ENCODE measurements at places on chromosomes 11 and 22.

GRCh38 chr11:64844330-64845128, at the start of gene CDC42BPG:
CDC42BPG (minus strand) TSS chr11:64844653; CDS start chr11:64844569, 84 bp downstream.
- DNase-seq: peak; percentile 79

DNA sequence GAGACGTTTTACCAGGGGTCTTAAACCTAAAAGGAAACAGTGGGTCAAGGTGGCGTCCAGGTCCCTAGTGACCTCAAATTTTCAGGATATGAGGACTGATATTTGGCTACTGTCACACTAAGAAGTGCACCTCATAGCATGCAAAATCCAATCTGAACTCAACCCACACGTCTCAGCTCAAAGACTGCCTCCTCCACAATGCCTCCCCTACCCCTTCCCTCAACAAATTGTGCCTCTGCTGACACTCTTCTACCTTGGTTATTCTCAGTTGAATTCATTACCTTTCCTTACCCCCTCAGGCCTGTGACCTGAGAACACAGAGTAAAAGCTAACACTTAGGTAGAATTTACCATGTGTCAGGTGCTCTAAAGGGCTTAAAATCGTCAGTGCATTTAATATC, 12.4 kb upstream of the LIPT2 start:
- DNase-seq: no peak

GRCh38 chr11:40202589-40203270, 1256.7 kb downstream of the LRRC4C start:
- no peak for DNase-seq

- no peak for DNase-seq
These were observed 4.3 kb upstream of the TBC1D22A start for GRCh38 chr22:46758121-46758520.

DNA sequence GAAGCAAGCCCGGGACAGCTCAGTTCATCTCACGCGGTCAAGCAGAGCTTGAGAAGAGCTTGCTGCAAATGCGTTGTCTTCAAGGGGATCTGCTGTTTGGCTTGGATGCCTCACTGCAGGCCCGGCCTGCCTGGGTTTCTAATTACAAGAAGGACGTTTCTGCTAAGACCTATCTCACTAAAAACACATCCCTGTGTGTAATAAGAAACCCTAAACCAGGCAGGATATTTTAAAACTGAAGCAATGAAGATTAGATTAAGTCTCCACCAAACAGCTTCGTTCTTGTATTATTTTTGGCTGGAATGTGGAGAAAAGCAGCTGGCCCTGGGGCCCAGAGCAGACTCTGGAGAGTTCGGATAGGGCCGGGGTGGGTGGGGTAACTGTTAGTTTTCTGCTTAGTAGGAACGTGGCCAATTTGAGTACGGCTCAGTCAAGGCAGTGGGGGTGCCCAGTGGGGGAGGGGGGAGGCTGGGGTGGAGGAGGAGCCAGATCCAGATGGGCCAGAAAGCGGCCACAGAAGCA, 6.0 kb downstream of the PKNOX2 start:
- DNase-seq: no peak

GRCh38 chr22:23062616-23063538, 7.4 kb upstream of the GNAZ start:
- no peak for DNase-seq

DNA sequence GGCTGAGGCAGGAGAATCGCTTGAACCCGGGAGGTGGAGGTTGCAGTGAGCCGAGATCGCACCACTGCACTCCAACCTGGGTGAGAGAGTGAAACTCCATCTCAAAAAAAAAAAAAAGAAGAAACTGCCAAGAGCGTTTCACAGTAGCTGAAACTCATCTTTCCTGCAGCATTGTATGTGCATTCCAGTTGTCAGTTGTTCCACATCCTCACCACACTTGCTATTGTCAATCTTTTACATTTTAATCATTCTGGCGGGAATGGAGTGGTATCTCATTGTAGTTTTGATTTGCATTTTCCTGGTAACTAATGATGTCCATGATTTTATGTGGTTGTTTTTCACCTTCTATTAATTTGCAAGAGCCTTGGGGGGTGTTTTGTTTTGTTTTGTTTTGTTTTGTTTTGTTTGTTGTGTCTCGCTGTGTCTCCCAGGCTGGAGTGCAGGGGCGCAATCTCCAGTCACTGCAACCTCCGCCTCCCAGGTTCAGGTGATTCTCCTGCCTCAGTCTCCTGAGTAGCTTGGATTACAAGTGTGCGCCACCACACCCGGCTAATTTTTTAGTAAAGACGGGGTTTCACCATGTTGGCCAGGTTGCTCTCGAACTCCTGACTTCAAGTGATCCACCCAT, 8.1 kb upstream of the GNB1L start:
- DNase-seq: no peak

- no peak for DNase-seq
These were observed 111.7 kb upstream of the AKIP1 start for GRCh38 chr11:8799273-8799672.

GRCh38 chr11:67615728-67616430, 9.1 kb downstream of the NDUFV1 start:
- no peak for DNase-seq

DNA sequence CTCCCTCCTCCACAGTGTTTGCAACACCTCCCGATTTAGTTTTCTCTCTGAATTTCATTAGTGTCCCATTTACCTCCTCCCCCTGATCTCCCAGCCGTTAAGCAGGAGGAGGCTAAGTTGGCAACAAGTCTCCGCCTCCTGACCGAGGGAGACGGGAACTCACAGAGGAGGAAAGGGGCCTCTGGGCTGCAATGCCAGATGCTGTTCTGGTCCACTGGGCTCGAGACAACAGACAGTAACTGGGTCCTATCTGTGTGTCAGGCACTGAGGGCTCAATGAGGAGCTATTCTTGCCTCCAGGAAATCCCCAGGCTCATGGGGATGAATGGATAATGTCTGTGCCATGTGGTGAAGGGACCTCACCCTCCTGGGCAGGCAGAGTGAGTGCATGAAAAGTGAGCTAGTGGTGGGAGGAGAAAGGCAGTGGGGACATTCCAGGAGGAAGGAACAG, 228.1 kb downstream of the TENM4 start:
- DNase-seq: no peak

DNA sequence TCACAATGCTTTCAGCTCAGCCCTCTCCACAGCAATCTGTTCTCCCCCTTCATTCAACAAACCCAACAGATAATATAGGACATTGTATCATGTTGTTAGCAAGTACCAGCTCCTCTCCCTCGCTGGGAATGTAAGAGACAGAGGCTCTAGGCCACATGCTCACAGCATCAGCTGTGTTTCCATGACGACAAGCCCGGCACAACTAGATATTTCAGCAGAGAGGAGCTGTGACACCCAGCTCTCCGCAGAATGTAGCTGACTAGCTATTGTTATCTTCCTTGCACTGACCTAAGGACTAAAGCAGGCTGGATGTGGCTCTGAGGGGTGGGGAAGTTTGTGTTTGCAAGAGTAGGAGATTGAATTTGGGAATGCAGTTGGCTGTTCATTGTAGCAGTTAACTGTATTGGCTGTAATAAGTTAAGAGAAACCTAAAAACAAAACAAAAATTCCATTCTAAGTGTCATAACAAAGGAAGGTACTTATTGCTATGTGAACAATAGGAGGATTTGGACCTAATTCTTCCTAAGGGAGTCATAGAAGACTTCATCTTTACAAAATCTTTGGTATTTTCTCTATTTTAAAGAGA, 28.0 kb upstream of the RRAS2 start:
- DNase-seq: no peak

DNA sequence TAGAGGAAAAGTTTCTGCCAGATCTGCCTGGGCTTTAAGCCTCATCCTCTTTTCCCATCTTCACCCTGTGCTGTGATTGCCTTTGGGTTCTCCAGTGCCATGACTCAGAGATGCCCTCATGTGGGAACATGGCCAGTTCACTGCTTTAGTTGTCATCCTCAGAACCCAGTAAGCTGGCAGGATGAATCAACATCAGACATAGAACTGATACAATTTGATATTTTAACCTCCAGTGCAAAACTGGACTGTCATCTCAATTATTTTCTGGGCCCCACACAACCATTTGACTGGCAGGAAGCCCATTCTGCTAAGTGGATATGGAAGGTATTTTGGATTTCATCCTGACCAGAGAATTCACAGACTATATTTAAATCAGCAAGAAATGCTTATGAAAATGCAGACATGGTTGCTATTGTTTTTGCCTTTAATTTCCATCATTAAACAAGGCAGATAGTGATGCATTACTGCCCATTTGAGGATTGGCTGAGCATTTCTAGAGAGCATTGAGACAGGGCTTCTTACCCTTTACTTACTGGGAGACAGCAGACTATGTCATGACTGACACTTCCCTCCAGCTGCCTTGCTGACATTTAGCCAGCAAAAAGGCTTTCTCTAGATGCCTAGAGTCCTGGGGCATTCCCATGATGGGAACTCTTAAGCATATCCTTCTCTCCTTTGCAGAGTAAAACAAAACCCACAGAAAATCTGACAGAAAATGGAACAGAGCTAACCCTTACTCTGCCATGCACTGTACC, 327.1 kb upstream of the MTNR1B start:
- no peak for DNase-seq

DNA sequence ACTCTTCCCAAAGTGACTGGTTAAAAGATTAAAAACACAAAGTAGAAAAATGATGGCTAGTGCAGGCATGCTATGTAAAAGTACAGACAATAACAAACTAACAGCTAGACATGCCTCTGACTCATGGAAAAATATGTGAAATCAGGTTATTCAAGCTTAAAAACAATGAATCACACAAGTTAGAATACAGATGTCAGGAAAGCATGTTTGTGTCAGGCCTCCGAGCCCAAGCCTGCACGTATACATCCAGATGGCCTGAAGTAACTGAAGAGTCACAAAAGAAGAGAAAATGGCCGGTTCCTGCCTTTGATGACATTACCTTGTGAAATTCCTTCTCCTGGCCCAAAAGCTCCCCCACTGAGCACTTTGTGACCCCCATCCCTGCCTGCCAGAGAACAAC, 110.1 kb downstream of the NOX4 start:
- no peak for DNase-seq

DNA sequence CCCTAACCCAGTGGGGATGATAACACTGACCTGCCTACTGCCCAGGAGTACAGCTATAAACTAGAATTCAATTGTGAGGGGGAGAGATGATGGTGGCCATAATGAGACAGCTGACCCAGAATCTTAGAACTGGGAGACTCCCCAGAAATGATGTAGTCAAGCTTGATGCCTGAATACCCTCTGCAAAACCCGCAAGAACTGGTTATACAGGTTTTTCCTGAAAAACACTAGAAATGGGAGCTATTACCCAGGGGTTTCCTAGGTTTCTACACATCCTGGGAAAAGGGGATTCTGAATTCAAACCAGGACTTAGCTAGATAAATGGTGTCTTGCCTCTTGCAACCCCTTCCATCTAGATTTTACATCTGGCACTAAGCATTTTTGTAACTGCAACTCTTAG, 113.8 kb upstream of the NARS2 start:
- DNase-seq: no peak

DNA sequence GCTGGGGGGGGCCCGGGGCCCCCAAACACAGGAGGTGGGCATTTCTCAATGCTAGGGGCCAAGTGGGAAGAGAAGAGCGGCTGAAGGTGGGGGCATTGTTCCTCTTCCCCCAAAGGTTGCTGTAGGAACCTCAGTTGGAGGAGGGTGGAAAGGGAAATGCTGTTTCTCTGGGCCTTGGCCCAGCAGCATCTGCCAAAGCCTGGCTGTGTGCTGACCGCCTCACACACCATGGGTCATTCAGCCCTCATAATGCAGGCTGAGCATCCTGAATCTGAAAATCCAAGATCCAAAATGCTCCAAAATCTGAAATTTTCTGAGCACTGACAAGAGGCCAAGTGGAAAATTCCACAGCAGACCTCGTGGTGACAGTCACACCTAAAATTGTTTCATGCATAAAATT, 49.0 kb upstream of the BID start:
- DNase-seq: no peak

GRCh38 chr22:30803679-30804078, 109.0 kb downstream of the OSBP2 start:
- no peak for DNase-seq

DNA sequence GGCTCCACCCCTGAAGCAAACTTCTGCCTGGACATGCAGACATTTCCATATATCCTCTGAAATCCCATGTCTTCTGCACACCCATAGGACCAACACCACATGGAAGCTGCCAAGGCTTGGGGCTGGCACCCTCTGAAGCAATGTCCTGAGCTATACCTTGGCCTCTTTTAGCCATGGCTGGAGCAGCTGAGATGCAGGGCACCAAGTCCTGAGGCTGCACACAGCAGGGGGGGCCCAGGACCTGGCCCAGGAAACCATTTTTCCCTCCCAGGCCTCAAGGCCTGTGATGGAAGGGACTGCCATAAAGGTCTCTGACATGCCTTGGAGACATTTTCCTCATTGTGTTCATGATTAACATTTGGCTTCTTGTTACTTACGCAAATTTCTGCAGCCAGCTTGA, 34.5 kb downstream of the SYT9 start:
- DNase-seq: no peak

DNA sequence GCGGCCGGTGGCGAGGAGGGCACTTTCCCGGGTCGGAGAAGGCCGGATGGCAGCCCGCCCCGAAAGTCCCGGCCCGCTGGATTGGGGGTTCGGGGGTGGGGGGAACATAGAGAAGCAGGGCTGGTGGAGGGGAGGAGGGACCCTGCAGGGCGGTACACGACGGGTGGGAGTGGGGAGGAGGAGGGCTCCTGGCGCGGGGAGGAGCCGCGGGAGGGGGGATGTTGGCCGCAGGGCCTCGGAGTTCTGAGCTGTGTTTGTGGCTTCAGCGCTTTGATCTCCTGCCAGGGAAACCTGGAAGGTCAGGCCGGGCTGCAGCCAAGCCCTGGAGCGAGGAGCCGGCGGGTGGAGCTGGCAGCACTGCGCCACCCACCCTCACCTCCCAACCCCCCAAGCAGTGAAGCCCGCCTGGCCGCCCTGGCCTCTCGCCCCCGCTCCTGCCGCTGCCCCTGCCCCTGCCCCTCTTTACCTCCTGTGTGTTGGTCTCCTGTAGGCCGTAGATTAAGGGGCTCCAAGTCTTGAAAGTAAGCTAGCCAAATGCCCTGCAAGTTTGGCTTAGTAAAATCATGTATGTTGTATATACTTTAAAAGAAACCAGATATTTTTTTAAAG, 30.9 kb downstream of the C22orf31 start:
- DNase-seq: no peak

- peak; percentile 42 for DNase-seq
These were observed 5.8 kb upstream of the MIEF1 start for GRCh38 chr22:39496131-39496838.

- DNase-seq: no peak
These were observed 32.5 kb upstream of the SLC35C1 start for GRCh38 chr11:45772449-45772774.

DNA sequence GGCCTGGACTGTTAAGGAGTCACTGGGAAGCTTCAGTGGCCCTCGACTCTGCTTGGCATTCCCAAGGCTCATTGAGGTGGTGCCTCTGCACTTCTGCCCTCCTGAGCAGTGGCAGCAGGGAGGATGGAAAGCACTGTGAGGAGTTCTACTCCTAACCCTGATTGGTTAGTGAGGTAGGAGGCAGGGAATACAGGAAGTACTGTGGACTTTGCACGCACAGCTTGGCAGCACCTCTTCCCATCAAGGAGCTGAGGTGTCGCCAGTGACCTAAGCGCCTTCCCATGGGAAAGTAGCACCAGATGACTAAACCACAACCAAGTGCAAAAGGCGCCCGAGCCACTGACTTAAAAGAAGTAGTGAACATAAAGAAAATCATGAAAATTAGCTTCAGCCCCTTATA, 152.5 kb upstream of the CADM1 start:
- DNase-seq: no peak

All from NCI-H2107 (cell line).